ENCODE measurements at places on chromosomes 12 and 14.

- no peak for DNase-seq
These were observed 152.1 kb upstream of the GSC start for GRCh38 chr14:94921882-94922585.

DNA sequence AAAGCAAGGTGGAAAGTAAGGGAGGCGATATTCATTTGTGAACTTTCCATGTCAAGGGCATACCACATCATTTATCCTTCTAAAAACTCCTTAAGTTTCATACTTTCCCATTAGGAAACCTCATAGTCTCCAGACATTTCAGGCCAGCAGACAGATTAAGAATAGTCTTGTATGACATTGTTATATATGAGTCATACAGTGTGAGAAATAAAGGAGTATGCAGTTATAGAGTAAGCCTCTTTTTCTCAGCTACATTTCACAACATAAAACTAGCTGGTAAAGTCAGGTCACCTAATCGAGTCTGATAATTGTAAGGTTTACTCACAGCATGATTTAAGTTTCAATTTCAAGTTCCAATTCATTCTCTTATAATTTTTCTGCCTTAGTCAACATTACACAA is 164.3 kb downstream of the GRIP1 start:
- DNase-seq: no peak

DNA sequence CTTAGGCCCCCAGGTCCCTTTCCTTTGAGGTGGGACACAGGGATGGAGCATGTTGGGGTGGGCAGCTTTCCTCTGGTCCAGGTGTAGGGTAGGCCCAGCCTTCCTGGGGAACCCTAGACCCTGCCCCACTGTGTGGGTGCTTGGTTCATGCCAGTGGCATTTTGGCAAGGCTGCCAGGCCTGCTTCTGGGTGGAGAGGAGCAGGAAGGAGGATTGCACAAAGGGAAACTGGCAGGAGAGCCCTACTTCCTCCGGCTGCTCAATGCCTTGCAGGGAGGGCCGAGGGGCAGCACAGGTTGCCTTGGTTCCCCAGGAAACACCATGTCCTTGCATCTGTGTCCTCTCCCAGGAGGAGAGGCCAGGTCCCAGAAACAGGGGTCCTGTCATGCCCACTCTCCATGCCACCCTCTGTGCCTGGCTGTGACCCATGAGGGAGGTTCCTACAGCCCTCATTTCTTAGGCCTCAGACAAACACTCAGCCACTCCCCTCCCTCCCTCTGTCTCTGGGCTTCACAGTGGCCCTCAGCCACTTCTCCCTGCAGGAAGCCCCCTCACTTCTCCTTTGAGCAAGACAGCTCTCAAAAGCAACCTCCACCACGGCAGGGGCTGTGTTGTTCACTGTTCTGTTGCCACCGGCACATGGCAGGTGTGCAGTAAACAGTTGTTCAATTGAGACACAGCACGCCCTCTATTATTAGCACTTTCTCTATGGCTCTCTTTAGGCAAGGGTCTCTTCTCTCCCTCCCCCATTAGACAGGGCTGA is 6.8 kb upstream of the KRT80 start:
- no peak for DNase-seq

- DNase-seq: no peak
These were observed 18.0 kb downstream of the PIGH start for GRCh38 chr14:67582061-67582460.

DNA sequence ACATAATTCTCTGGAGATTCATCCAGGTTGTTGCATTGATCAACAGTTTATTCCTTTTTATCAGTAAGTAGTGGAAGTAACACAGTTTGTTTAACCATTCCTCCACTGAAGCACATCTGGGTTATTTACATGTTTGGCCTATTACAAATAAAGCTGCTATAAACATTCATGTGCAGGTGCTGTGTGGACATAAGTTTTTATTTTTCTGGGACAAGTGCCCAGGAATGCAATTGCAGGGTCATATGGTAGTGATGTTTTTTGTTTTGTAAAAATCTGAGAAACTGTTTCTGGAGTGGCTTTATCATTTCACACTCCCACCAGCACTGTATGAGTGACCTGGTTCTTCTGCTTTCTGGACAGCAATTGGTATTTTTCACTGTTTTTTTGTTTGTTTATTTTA is 505.4 kb downstream of the CCER1 start:
- no peak for DNase-seq

DNA sequence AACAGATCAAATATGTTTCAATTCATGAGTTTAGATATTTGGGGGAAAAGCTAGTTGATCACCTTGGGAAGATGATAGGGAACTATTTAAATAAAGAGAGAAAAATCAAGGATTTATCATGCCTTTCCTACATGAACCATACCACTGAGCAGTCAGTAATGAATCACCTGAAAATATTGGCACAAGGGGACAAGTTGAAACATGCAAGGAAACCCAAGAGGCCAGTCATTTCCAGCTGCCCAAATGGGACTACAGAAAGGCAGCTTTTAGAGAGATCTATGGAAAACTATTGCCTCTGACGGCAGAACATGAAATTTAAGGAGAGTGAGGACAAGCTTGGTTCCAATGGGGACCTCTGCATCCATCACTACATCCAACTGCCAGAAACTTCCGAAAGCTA is 14.1 kb upstream of the ETV6 start:
- no peak for DNase-seq

GRCh38 chr14:102218688-102219087 is 79.0 kb downstream of the WDR20 start:
- no peak for DNase-seq

DNA sequence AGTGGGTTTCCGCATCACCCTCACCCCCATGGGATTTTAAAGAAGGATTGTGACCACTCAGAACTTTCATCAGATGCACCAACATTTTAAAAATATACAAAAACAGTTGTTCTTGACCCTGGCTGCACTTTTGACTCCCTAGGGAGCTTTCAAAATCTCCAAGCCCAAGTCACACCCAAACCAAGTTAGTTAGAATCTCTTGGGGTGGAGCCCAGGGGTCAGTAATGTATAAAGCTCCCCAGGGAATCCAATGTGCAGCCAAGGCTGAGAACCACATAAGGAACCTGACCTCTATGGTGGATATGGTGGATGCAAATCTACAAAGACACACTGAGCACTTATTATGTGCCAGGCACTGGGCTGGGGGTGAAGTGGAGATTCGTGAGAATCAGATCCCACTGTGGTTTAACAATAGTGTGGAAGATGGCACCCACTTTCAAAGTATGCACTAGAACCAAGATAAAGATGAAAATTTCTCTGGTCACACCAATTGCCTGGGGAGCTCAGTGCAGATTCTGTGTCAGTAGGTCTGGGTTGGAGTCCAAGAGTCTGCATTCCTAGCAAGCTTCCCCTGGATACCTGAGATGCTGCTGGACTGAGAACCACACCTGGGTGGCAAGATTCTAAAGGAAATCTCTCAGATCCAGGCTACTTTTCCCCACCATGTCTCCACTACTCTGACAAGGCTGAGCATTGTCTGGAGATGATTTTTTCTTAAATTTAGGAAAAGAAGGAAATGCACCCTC is 18.9 kb upstream of the CMKLR1 start:
- no peak for DNase-seq

GRCh38 chr14:69615121-69615495 is 3.7 kb downstream of the SUSD6 start:
- no peak for DNase-seq

DNA sequence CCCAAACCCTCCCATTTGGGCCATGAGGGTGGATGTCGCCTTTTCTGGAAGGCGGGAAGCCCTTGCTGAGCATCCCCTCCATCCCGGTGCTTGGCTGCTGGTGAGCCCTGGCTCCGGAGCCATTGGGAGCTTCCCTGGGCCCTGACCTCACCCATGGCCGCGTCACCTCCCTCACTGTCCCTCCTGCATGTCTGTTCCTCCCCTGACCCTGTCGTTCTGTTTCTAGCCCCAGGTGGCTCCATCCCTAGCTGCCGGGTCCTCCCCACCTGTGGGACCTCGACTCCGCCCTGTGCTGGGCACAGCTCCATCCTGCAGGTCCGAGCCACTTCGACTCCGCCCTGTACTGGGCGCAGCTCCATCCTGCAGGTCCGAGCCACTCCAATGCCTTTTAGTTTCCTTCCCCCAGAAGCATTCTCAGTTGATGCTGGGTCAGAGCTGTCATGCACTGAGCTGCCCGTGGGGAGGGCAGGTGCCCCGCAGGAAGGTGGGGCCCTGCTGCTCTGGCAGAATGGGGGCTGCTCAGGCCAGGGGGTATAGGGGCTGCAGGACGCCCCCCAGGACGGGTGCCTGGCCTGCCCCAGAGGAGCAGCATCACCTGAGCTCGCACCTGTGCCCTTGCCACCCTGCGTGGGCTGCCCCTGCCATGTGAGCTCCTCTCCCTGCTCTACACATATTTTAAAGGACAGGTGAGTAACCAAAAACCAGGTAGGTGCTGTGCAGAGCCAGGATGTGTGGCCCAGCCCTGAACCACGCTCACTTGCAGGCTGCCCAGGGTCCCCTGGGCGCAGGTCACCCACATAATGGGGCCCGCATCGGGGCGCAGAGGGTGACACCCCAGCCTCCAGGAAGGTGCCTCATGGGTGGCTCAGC is 19.0 kb downstream of the NOC4L start:
- no peak for DNase-seq

DNA sequence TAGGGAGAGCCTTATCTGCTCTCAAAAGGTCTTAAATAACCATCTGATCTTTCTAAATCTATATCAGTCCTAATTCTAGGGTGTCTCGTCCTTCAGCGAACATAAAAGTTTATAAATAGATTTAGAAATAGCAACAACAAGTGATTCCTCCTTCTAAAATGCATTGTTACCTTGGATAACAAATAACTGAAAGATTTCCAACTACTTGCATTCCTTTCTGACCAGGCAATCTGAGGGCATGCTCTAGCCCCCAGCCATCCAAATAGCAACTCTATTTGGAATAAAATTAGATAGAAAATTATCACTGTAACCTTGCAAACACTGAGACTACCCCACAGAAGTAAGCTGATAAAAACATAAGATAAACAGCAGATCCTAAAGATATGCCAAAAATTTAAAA is 21.8 kb upstream of the KRR1 start:
- no peak for DNase-seq

DNA sequence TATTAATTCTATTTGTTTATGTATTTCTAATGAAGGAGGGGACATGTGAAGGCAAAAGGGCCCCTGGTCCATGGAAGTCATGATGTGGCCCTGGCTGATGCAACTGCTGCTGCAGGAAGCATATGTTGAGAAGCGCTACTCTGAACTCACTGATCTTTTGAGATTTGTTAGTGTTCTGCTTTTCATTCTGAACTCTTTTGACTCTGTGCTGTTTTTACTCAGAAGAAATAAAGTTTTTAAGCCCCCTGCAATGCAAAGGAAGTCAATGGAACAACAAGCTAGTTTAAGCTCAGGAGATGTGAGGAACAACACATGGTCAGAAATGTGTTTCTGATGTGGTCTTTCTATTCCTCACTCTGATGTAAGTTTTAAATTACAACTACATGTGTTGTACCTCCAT is 88.9 kb upstream of the BTG1 start:
- no peak for DNase-seq

GRCh38 chr12:95986635-95987570 is 9.2 kb downstream of the HAL start:
- DNase-seq: no peak

DNA sequence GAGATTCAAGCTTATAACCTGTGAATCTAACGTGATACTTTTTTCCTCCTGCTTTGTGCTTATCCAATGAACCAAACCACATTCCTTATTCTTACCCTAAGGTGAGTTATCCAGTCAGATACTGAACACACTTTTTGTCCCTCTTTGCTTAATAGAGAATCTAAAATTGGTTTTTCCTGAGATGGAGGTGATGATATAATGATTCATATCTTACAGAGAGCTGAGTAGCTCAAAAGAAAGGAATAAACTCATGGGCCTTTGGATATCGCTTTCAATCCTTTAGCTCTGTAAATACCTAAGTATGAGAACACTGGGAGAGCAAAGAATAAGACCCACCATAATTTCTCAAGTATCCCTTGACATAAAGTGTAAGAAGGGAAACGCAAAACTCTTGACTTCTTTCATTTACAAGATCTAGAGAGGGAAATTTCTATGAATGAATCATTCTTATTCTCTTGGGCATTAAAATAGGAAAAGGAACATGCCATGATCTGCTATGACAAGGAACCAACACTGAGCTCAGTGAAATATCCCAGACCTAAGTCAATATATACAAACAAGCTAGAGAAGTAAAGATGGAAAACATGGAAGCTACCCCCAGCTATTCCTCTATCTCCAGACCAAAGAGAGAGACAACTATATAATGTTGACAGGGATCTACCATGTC is 81.8 kb upstream of the STAC3 start:
- no peak for DNase-seq

DNA sequence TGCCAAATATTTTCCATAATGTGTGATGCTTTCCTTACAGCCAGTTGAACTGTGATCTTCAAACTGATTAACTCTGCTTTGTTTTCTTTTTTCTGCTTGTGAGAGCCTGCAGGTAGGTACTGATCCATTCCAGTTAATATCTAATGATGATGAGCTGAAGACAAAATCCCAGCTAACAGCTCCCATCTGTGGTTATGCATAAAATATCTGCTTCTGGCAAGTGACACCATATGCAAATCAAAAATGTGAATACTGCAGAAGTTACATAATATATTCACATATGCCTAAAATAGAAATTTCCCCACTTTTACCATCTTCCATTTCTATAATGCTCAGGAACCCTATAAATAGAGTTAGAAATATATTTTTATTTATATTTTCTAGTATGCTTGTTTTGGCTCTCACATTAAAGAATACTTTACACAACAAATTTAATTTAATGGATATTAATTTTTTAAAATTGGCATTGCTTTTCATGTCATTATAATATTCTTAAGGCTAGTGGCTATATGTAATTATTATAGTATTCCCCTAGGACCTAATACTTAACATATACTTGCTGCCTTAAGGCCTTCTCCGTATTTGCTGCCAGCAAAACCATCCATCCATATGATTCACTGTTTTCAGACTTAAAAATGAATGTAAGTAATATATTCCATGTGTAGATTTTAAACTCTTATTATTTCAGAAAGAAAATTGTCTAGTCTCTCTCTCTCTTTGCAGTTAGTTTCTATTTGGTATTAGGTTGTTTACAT is 83.8 kb downstream of the CCER1 start:
- no peak for DNase-seq

DNA sequence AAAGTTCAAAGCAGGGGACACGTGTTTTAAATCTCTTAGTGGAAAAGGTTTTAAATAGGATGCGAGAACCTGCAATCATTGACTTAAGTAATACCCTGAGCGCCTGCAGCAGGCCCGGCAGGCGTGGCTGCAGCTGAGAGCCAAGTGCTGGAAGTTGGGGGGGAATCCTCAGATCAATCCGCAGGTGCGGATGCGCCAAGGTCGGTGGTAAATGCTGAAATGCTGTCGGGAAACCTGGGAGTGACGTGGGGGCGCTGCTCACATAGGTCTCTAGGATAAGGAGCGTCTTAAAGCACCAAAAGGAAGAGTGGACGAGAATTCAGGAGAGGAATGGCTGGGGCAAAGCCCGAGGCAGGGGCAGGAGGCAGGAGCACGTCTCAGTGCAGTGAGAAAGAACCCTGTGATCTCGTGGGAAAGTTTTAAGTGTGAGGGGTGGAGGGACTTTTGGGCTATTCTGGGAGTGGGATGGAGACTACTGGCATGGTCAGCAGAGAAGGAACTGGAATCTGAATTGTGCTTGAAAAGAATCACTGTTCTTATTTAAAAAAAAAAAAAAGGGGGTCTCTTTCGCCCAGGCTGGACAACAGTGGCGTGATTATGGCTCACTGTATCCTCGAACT is 883 bp upstream of the CDCA4 start:
- peak; percentile 26 for DNase-seq
